ENCODE measurements at places on chromosomes 1 and 21.

DNA sequence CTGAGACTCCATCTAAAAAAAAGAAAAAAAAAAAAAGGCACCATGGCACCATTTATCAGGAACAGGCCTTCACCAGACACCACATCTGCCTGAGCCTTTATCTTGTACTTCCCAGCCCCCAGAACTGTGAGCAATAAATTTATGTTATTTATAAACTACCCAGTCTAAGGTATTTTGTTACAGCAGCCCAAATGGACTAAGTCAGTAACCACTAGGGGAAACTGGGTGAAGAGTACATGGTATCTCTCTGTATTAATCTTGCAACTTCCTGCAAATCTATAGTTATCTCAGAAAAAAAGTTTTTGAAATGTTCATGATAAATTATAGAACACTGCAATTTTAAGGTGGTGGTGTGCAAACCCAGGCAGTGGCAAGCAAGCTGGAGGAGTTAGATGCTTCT lies 114.3 kb downstream of the LAMC2 start:
- DNase-seq: no peak

GRCh38 chr1:244280201-244280600 lies 171.5 kb downstream of the ADSS2 start:
- DNase-seq: no peak

DNA sequence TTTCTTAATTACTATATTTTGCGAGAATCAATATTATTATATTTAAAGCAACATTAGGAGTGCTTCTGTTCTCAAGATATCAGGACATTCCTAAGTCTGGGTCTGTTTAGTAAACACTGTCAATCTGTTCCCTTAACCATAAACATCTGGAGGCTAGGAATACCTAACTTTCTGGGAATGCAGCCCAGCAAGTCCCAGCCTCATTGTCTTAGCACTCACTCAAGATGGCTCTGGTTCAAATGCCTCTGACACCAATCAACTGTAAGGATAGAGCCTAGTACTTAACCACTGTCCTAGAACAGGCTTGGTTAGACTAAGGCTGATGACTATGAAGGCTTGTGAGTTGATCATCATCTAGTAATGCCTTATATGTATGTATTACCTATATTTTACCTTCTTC lies 61.5 kb downstream of the TNN start:
- DNase-seq: no peak

GRCh38 chr1:3922201-3922725 lies 22.2 kb upstream of the C1orf174 start:
- no peak for DNase-seq

DNA sequence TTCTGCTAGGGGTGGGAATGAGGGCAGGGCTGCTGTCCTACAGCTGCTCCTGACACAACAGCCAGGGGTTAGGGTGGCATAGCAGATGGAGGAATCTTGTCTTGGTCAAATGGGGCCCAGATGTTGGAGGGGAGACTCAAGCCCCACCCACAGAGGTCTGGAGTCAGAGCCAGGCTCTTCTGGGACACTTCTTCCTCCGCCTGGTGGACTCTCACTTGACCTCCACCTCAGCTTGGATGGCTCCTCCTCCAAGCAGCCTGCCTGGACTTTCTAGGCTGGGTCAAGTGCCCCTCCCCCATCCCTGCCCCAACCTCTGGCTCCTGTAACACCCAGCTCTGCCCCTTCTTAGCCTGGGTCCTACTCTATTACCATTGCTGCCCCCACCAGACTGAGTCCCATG lies 35.5 kb downstream of the EPHA2 start:
- no peak for DNase-seq

DNA sequence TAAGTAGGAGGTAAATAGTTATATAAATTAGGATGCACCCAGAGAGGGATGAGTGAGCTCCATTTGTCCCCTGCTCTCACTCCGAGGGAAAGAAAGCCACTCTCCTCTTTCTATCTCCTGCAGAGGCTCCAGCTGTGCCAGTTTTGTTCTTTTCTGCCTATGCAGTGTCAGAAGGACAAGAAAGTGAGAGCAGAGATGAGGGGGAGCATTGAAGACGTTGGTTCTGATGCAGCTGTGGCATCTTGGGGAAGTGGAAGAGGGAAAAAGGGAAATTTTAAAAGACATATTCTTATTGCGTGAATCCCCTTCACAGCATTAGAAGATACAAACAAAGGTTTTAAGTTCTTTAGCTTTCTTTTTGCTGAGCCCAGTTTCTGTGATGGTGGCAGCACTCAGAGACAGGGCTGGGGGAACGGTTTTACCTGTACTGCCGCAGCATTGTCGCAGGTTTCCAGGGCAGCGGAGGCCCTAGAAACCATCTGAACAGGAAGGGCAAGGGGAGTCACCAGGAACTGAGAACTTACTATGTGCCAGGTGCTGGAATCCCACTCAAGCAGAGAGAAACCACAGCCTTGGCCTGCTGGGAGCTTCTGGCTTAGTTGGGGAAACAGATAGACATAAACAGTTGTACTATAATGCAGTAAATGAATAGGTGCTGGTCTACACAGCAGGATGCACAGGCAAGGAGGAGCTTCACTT lies 44.9 kb upstream of the USP24 start:
- DNase-seq: no peak

DNA sequence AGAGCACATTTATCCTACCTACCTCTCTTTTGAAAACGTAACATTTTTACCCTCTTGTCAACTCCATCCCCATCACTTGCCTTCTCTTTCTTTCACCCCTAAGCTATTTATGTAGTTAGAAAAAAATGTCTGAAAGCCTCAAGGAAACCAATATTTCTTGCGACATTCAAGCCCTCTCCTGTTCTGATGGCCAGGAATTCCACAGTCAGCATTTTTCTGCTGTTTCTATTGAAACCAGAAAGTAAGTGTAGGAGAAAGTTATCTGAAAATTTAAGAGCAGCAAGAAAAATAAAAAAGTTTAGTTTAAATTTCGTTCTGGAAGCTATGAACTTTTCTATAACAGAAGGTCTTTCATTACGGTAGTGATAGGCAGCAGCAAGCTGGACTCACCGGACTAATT lies 247.6 kb upstream of the PBX1 start:
- no peak for DNase-seq

DNA sequence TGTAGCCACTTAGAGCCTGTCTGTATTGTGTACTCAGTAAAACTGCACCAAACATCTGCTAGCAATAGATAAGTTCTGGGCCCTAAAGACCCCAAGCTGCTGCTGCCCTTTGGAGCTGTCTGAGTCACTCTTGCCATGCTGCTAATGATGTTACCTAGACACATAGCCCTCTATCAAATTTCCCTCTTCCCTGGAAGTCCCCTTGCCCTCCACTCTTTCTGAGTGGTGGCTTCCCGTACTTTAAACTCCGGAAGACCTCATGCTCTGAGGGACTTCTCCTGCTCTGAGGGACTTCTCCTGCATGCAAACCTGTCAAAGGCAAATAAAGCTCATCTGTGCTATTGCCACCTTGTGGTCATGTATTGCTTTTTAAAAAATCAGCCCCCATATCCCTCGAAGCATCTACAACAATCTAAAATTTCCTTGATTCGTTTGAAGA lies 34.0 kb downstream of the FH start:
- DNase-seq: no peak

- DNase-seq: no peak
Measured at GRCh38 chr1:100239961-100240360, 9.7 kb downstream of the DBT start.

DNA sequence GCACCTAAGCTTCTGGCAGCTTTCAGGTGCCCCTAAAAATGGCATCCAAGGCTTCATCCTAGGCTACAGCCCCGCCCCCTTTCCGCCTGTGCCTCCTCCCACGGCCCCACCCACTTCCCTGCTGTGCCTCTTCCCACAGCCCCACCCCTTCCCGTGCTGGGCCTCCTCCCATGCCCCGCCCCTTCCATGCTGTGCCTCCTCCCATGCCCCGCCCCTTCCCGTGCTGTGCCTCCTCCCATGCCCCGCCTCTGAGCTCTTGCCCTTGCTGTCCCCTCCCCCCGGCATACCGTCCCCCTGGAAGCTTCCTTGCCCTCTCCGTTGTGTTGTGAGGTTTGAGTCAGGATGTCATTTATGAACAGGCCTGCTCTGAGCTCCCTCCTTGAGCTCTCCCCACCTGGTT lies 228.5 kb upstream of the AJAP1 start:
- no peak for DNase-seq

DNA sequence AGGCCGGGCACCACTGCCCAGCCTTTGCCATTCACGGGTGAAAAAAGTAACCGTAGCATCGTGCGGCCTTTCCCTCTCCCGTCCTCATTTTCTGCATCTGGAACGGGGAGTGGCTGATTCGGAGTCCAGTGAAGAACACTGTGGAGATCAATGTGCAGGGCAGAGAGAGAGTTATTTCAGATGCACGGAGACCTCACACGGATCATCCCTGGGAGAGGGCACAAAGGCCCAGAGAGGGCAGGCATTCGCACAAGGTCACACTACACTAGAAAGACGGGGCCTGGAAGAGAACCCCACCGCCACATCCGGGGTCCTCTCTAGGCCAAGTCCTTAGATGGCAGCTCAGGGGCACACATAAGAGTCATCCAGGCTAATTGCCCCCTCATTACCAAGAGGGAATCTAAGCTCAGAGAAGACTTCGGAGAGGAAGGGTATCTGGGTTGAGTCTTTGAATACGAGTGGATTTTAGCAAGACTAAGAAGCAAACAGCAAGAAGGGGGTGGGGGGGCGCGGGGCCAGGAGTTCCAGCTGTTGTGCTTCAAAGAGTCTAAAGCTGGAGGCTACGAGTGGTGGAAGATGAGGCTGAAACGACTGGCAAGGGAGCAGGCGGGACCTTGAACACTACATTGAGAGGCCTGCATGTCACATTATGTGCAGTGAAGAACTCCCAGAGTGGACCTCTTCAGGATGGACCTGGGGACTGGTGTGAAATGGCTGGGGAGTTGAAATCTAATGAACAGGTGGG lies 857 bp downstream of the GPX7 start:
- no peak for DNase-seq

GRCh38 chr1:108124622-108125311 lies 75.4 kb downstream of the SLC25A24 start:
- DNase-seq: no peak

GRCh38 chr1:28642056-28642846 lies 616 bp downstream of the TAF12 start:
- DNase-seq: no peak

GRCh38 chr1:29803486-29803885 lies 567.2 kb downstream of the PTPRU start:
- no peak for DNase-seq

- DNase-seq: no peak
Measured at GRCh38 chr1:81573458-81573857, 227.3 kb upstream of the ADGRL2 start.
